Frontal cortex (tissue), 4 donors: ENCODE measurements at places on chromosomes 6 and 20.

DNA sequence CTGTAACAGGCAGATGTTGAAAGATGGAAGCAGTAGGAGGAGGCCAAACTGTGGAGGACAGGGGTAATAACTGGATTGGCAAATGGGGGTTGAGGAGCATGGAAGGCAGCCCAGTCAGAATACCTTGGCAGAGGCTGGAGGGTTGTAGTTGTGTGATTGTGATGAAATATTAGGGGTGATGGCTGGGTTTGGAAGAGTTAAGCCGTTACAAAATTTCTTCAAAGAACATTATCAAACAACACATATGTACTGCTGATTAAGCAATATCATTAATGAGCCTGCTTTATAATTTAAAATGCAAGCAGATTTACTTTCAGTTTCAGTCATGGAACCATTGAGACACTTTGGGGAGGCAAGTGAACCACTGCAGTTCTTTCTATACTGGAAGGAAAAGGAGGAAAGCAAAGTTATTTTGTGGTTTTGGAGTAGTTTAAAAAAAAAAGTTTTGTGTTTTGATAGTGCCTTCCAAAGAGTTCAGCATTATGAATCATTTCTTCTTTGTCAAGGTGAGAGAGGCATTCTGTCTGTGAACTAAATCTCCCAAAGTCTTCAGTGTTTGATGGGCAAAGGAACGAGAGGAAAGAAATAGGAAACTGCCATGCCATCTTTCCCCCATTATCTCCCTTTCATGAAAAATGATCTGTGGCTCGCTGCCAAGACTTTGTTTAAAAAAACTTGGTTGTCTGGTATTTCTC lies 20.7 kb downstream of the FOXO3 start:
- DNase-seq, result no peak

DNA sequence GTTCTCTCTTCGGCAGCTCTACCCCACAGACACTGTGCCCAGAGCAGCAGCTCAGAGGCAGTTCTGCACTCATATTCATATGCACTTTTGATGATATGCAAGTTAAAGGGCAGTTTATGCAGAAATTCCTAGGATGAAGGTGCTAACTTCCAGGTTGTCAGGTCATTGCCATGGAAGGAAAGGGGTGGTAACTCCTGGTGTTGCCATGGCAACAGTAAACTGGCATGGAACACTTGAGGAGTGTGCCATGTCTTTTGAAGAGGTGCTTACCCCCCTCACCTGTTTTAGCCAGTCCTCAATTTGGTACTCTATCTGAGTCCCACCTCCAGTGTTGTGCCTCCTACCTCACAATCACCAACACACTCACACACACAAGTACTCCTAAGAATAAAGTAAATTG lies 539.4 kb upstream of the BTBD3 start:
- DNase-seq, result no peak

- DNase-seq, result no peak
Measured at GRCh38 chr6:9851541-9852380, 563.1 kb downstream of the TFAP2A start.

GRCh38 chr6:160277546-160277945 lies 18.9 kb upstream of the SLC22A2 start:
- DNase-seq, result no peak

DNA sequence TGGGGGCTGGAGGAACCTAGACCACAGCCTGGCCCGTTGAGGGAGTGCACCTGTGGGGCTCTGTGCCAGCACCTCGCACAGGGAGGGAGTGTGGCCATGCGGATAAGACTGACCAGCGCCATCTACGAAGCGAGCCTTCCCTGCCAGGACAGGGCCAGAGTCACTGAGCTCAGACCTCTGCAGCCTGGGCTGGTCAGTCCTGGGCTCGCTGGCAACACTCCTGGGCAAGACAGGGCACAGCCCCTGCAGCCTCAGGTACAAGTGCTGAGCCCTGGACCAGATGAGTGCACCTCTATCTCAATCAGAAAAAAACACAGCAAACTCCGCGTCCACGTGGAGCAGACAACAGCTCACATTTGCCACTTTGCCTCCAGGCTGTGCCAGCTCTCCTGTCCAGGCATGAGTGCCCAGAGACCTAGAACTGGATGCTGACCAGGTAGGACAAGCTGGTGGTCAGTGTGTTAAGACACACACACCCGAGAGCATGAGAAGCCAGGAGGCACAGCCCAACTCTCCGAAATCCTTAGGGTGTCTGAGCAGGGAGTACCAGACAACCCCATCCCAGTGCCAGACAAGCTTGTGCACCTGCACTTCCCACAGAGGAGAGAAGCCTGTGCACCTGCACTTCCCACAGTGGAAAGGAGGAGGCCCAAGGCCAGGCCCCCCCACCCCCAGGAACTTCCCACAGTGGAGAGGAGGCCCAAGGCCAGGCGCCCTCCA lies 4.9 kb downstream of the ARFRP1 start:
- no peak for DNase-seq

DNA sequence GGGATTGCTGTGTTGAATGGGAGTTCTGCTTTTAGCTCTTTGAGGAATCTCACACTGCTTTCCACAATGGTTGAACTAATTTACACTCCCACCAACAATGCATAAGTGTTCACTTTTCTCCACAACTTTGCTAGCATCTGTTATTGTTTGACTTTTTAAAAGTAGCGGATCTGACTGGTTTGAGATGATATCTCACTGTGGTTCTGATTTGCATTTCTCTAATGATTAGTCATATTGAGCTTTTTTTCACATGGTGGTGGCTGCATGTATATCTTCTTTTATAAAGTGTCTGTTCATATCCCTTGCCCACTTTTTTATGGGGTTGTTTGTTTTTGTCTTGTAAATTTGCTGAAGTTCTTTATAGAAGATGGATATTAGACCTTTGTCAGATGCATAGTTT lies 588.3 kb upstream of the ADGRB3 start:
- DNase-seq, result no peak

DNA sequence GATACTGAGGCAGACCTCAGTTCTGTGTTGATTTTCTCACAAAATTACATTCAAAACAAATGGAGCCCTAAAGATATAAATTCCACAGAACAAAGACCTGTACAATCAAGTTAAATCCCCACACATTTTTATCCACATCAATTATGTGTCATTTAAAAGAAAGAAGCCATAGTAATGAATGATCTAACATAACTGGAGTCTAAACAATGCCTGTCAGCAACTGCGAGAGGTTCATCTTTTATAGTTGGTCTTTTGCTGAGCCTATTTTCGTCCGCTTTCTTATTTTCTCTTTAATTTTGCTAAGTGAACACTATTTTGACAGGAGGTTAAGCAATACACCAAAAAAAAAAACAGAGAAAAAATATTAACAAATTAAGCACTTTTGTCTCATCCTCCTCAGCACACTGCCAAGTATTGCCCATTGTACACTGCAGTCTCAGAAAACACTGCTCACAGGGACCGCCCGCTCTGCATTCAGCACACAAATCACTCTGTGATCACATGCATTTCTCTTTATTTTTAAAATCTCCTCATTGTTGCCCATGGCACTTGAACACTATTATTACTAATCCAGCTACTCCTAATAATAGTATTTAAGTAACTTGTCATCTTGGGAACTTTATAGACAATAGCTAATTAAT lies 140.8 kb downstream of the BTBD9 start:
- DNase-seq, result no peak

GRCh38 chr20:13402986-13403385 lies 181.9 kb downstream of the ISM1 start:
- no peak for DNase-seq

DNA sequence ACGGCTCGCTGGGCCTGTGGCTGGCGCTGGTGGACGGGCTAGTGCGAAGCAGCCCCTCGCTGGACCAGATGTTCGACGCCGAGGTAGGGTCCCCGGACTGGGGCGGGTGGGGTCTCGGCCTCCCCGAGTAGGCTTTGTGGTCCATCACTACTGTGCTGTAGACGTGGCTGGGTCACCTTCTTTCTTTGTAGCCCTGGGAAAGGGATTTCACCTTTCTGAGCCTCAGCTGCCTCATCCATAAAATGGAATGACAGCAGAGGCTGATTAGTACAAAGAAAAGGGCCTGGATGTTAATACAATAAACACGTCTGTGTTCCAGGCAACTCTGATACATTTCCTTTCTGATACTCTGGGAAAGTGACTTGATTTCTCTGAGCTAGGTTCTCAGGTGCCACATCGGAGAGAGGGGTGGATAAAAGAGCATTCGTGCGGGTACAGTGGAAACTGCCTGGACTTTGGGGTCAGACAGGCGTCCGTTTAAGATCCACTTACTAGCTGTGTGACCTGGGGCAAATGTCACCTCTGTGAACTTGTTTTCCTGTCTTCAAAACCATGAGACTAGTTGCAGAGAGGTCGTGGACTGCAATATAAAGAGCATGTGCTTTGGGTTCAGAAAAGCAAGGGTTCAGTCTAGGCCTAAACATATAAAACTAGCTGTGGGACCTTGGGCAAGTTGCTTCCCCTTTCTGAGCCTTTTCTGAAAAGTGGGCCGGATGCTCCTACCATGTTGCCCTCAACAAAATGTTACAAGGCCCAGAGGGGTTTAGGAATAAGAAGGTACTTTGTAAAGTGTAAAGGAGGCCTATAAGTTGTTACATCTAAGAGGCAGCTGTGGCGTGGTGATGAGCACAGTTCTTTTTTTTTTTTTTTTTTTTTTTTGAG lies 896 bp downstream of the SYS1 start:
- no peak for DNase-seq

- no peak for DNase-seq
Measured at GRCh38 chr6:46333481-46333880, 157.8 kb downstream of the RCAN2 start.

GRCh38 chr6:117818449-117818848 lies 88.6 kb upstream of the SLC35F1 start:
- DNase-seq, result no peak

DNA sequence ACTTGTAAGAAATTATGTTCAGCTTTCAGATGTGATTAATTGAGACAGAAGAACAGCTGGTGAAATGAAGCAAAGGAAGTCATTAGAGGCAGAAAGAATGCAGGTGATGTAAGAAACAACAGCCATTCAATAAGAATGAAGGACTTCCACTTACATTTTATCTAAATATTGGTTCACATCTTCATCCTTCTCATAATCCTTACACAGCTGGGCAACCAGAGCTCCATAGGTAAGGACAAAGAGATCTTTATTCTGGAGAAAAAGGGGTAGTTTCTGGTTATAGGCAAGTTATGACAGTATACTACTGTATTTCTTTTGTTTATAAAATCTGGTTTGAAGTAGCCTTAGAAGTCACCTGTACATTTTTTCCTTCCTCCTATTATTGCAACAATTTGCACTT lies 2.3 kb downstream of the TRAPPC3L start:
- DNase-seq, result no peak

GRCh38 chr6:38192487-38192886 lies 373.0 kb downstream of the ZFAND3 start:
- no peak for DNase-seq

DNA sequence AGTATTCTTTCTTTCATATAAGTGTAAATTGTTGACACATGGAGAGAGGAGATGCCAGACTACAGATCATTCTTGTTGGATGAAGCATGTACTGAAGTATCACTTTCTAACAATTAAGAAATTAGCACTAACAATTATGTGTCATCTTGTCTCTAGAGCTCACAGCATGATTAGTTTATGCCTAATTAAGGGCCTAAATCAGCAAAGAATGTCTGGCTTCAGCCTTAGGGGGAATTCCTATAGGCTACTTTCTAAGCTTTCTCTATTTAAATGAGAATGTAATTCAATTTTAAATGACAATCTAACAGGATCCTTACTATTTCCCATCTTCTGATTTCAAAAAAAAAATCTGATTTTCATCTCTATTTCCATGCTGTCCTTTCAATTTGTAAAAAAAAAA lies 371.0 kb downstream of the EPHA7 start:
- no peak for DNase-seq

DNA sequence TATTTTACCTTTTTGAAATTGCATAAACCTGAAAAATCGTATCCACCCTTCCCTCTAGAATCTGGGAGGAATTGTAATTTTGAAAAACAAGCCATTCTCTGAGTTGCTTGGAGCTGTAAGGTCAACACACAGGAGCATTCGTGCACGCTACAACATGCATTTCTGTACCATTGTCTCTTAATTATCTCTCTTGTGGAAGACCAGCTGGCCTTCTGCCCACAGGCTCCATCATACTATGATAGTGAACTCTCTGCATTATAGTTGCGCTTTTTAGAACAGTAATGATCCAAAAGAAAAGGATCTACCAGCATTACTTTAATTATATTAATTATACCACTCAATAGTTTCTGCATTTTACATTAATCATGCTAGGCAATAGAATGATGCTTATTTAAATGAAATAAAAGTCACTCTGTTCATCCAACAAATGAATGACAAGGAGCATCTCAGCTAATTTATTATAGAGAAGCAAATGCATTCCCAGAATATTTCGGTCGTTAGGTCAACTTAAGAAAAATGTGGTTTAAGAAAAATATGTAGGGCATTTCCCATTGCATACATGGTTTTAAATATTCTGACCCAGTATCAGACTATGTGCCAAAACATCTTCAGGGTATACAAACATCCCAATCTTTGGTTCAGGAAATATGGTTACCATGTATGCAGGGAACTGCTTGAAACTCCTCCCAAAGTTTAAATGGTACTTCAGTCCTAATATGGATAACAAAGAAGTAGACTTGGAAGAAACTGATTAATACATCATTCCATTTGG lies 263.5 kb downstream of the TFAP2A start:
- no peak for DNase-seq

DNA sequence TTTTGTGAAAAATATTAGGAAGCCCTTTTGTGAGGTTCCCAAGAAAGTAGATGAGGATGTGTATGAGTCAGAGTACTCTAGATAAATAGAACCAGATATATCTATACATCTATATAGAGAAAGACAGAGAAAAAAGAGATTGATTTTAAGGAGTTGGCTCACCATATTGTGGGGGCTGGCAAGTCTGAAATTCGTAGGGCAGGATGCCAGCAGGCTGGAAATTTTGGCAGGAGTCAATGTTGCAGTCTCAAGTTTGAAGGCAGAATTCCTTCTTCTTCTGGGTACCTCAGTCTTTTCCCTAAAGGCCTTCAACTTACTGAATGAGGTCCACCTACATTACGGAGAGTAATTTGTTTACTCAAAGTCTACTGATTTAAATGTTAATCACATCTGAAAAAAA lies 65.3 kb upstream of the SAMD3 start:
- DNase-seq, result no peak

- DNase-seq, result no peak
Measured at GRCh38 chr6:137673603-137674002, 179.4 kb upstream of the OLIG3 start.

- no peak for DNase-seq
Measured at GRCh38 chr6:129992881-129993280, 25.5 kb upstream of the L3MBTL3 start.

GRCh38 chr6:122845916-122846612 lies 57.0 kb downstream of the SMPDL3A start:
- DNase-seq, result no peak

- no peak for DNase-seq
Measured at GRCh38 chr6:996271-996852, 303.4 kb upstream of the EXOC2 start.

GRCh38 chr6:18327626-18328025 lies 59.5 kb upstream of the RNF144B start:
- DNase-seq, result no peak

GRCh38 chr6:79233611-79234149 lies 802 bp downstream of the HMGN3 start:
- DNase-seq, result peak; percentile 70

GRCh38 chr20:47907031-47907675 lies 121.9 kb upstream of the SULF2 start:
- DNase-seq, result no peak
